ENCODE measurements at places on chromosomes 3 and 15. TPM values are rescaled to one million over a fixed set of nuclear protein-coding genes. Genes with fewer than 3 reads are reported as not detected.
A peak's percentile ranks its signal among the peaks of the same experiment; 100 is the strongest.

GRCh38 chr3:122377975-122378374 is 5.1 kb downstream of the MIX23 start:
- DNase-seq, result no peak

GRCh38 chr3:41522612-41523011 is 323.3 kb downstream of the CTNNB1 start:
- no peak for DNase-seq

- DNase-seq, result no peak
Observed at GRCh38 chr3:197836244-197836643, 45.2 kb downstream of the LRCH3 start.

GRCh38 chr3:44939581-44940036 is 36.4 kb downstream of the ZDHHC3 start:
- no peak for DNase-seq

GRCh38 chr3:17605032-17605431 is 137.4 kb downstream of the TBC1D5 start:
- peak; percentile 88 for DNase-seq

GRCh38 chr15:66827039-66827697 is 125.1 kb downstream of the SMAD6 start:
- no peak for DNase-seq

- no peak for DNase-seq
Observed at GRCh38 chr15:27757052-27757451, 342.1 kb downstream of the OCA2 start.

DNA sequence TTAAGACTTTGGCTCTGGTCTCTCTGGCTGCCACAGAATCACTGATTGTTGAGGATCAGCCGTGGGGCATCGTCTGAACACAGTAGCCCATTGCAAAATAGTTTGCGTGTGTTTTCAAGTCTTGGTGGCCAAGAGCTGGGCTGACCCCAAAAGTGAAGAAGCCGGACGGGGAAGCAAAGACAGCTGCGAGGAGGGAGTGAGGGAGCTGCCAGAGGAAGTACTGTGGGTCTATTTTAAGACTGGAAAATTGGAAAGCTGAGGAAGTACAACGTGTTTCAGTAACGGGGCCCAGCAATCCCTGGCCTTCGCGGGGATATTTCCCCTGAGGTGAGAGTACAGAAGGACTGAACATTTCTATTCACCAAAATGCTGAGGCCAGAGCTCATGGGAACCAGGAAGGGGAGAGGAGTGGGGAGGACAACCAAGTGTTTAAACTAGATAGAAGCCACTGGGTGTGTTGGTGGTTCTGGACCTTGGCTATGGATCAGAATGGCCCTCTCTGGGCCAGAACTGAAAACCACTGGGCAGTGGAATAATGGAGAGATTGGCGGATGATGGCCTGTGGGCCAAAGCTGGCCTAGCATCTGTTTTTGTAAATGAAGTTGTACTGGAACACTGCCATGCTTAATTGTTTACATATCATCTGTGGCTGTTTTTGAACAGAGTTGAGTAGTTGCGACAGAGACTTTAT is 34.1 kb upstream of the LIMD1 start:
- DNase-seq, result no peak

GRCh38 chr3:175413926-175414325 is 554.8 kb downstream of the NAALADL2 start:
- no peak for DNase-seq

DNA sequence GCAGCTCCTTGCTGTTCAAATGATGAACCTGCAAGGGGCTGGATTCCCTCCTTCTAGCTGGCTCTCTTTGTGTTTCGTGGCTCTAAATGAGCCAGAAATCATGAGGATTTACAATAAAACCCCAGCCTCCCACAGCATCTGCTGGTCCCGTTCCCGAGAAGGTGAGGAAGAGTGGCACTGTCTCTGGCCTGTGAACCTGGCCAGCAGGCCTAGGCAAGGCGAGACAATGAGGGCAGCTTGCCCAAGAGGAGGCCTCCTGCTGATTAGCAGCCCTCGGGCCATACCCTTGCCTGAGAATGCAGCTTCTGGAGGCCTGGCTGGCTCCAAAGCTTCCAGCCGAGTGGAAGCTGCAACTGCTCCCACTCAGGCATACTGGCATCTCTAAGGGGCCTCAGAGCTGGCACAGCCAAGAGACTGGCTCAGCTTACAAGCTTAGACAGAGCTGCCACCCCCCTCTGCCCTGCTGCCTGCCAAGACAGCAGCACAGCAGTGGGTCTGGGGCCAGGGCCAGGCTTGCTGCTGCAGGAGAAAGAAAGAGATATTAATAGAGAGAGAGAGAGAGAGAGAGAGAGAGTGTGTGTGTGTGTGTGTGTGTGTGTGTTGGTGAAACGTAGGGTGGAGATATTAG is 76.5 kb downstream of the HMG20A start:
- DNase-seq, result peak; percentile 46

DNA sequence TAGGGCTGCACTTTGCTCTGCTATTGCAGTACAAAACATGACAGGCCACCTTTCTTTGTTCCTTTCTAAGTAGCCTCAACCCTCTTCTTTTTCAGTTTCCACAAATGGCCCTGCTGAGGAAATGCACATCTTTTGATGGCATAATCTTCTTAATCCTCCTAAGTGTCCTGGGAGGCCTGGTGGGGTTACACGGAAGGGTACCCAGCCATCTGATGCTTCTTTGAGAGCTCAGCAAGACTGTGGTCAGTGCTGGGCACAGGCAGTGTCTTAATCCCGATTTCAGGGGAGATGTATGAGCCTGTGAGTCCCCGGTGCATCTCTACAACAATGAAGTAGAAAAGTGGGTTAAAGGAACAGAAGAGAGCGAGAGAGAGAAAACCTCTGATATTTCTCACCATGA is 404.8 kb downstream of the GRM7 start:
- DNase-seq, result no peak

GRCh38 chr3:185896636-185897035 is 41.2 kb downstream of the TRA2B start:
- no peak for DNase-seq

DNA sequence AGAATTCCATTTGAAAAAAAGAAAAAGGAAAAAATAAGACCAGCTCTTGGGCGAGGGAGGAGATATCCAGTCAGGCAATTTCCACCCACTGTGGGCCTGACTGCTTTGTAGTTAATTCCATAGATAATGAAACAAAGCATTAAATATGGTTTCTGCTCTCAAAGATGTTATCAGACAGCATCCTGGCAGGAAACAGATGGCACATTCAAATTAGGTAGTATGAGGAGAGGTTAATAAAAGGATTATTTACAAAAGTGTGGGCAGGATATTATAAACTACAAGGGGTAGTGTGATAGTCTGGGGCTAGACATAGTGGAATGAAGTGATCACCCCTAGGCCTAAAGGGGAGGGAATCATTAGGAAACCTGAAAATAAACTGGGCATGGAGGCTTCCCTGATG is 193.2 kb downstream of the CLSTN2 start:
- no peak for DNase-seq

DNA sequence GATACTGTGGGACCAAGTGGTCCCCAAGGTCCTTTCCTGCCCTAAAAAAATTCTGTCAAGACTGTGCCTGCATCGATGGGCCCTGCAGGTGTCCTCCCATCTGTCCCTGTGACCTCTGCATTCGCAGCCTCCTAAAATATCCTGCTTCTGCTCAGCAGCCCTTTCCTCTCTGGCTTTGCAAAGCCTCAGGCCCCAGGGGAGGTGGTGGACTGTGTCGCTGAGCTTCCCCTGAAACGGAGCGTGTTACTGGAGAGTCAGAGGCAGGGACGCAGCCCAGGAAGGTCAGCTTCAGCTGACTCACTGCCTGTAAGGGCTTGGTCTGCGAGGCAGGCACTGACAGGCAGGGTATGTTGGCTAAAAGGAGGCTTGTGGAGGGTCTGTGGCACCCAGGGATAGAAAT is 110.0 kb downstream of the RAB11A start:
- peak; percentile 54 for DNase-seq

- no peak for DNase-seq
Observed at GRCh38 chr15:62727501-62727900, 315.0 kb upstream of the TPM1 start.

SLC27A2 gene
- 19.7 TPM for total RNA-seq

SOX2 gene
- not detected for total RNA-seq

CHRNA7 gene
- not detected for total RNA-seq

XCR1 gene
- total RNA-seq, result not detected

BDH1 gene
- total RNA-seq, result 22.5 TPM

CPA3 gene
- total RNA-seq, result not detected

All from mammary epithelial cell (primary cell).